NCI-H82 (cell line): ENCODE measurements at places on chromosomes 12 and 14.

DNA sequence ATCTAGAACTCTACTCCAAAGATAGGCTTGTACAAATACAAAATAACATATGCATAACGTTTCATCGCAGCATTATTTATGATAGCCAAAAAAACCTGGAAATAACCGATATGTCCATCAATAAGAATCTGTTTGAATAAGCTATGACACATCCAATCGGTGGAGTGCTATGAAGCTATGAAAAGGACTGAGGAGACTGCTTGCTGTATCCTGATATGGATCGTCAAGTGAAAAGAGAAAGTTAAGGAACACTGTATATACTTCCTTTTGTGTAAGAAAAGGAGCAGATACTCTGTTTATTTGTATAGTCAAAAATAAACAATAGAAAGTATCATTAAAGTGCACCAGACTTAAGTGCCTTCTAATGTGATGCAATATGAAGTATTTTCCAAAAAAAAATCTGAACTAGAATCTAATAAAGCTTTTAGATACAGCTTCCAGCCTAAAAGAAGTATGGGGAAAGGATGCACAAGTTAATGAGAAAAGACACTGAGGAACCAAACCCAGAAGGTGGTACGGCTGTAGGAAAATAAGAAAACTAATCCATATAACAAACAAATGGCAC, 645 bp upstream of the KLHDC1 start:
- DNase-seq = no peak

GRCh38 chr12:10688042-10688441, 14.2 kb upstream of the STYK1 start:
- DNase-seq = no peak

- DNase-seq = no peak
Observed at GRCh38 chr12:6430124-6430989, 14.4 kb upstream of the CD27 start.

GRCh38 chr12:53077030-53077429, 2.2 kb downstream of the SPRYD3 start:
- DNase-seq = no peak

- no peak for DNase-seq
Observed at GRCh38 chr12:116380108-116380507, 102.6 kb upstream of the MED13L start.

DNA sequence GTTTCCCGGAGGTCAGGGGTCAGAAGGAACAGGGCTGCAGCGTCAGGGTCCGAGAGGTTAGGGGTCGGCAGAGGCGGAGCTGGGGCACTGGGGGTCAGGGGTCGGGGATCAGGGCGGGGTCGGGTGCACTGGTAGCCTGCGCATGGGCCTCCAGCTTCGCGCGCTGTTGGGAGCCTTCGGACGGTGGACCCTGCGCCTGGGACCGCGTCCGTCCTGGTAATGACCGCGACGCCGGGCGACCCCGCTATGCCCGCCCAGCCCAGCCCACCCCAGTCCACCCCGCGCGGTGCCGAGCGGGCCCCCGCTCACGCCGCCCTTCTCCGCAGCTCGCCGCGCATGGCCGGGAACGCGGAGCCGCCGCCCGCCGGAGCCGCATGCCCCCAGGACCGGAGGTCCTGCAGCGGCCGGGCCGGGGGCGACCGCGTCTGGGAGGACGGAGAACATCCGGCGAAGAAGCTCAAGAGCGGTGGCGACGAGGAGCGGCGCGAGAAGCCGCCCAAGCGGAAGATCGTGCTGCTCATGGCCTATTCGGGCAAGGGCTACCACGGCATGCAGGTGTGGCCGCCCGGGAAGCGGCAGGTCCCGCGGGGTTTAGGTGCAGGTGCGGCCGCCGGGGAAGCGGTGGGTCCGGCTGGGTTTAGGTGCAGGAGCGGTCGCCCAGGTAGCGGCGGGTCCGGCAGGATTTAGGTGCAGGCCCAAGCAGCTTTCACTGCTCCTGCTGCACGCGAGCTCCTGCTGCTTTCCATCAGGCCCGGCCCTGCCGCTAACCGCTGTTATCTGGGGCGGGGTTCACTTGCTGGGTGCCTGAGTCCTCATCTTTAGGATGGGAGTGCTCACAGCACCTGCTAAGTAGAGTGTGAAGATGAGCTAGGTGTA, 743 bp downstream of the PUS1 start:
- peak; percentile 41 for DNase-seq

GRCh38 chr12:51242876-51243275, 4.2 kb downstream of the DAZAP2 start:
- no peak for DNase-seq

- DNase-seq = no peak
Observed at GRCh38 chr14:100523843-100524169, 63.4 kb downstream of the BEGAIN start.

- peak; percentile 63 for DNase-seq
Observed at GRCh38 chr12:13373131-13373530, 176.6 kb downstream of the EMP1 start.

GRCh38 chr14:91906374-91906773, 39.0 kb upstream of the TC2N start:
- no peak for DNase-seq

- no peak for DNase-seq
Observed at GRCh38 chr14:70018230-70018629, 139.0 kb downstream of the SMOC1 start.

DNA sequence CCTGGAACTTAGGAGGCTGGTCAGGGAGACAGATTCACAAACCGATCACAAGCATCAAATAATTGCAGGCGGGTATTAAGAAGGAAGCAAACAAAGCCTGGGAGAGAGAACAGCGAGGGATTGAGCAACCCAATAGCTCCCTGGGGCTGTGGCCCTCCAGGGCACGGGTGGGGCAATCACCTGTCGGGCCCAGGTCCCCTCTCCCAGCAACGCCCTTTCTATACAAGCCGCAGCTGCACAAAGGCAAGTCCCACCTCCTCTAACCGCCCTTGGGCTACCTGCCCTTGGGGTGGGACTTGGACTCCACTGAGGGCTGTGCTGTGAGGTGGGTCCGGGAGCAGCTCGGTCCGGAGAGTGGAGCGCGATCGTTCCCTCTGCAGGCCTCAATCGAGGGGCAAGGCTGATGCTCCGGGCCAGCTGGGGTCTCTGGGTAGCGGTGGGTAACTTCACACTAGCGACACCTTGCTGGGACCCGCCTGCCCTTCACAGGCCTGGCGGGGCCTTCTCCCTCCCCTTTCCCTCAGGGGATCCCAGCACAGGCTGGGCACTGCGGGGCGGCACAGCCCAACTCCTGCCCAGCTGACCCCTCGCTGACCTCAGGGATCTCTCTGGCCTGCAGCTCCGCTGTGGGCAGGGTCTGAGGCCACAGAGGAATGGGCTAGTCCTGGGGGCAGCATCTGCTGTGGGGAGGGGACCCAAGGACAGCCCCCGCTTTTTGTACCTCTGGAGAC, 8.0 kb downstream of the PHB2 start:
- no peak for DNase-seq

DNA sequence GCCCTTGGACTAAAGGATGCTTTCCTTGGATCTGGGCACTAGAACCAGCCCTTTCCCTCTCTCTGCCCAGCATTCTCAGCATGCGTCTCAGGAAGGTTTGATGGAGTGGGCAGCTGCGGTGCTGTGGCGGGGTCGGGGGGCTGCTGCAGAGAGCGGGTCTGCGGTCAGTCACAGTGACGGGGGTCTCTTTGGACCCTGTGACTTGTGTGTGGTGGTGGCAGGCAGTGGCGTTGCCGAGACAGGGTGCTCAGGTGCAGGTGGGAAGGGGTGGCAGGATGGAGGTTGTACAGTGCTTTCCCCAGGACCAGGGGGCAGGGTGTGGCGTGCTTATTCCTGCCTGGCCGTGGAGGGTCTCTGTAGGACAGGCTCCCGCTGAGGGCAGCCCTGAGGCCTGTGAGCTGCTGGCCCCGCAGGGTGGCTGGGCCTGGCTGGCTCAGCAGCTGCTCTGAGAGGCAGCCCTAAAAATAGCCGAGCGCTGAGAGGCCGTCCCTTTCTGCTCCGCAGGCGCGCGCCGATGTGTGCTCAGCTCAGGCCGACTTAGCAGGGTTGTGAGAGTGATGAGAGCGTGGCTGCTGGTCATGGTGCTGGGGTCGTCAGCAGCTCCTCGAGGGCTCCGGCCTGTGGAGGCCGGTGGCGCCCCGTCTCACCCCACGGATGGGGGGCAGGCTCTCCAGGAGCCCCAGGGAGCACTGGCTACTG, 9.7 kb downstream of the PACS2 start:
- no peak for DNase-seq

DNA sequence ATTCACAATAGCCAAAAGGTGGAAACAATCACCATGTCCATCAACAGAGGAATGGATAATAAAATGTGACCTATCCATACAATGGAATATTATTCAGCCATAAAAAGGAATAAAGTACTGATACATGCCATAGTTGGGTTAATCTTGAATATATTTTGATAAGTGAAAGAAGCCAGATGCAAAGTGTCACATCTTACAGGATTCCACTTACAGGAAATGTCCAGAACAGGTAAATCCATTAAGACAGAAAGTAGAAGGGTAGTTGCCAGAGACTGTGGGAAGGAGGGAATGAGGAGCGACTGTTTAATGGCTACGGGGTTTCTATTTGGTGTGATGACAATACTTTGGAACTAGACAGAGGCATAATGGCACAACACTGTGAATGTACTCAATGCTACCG, 171.6 kb downstream of the KSR2 start:
- no peak for DNase-seq

GRCh38 chr12:53226815-53227214, 5.2 kb downstream of the RARG start:
- DNase-seq = no peak

DNA sequence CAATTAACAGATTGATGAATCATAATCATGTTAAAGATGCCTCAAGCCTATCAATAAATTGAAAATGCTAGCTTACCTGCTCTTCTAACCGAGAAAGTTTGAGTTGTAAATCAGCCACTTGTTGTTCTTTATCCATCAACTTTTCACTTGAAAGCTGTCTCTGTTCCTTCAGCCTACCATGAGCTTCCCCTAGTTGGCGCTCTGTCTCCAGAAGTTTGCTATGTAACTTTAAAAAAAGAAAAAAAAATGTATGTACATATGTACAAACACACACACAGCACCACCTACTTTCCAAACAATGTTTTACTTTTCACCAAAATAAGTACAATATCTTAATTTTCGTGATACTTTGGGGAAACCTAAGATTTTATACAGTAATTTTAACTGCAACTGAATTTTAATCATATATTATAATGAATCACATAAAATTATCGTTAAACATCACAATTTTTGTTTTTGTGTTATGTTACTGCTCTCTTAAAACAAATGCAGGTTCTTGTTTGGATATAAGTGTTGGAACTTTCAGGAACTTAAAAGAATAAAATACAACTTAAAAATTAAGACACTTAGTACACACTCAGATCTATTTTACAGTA, 101.2 kb downstream of the EEA1 start:
- peak; percentile 69 for DNase-seq

DNA sequence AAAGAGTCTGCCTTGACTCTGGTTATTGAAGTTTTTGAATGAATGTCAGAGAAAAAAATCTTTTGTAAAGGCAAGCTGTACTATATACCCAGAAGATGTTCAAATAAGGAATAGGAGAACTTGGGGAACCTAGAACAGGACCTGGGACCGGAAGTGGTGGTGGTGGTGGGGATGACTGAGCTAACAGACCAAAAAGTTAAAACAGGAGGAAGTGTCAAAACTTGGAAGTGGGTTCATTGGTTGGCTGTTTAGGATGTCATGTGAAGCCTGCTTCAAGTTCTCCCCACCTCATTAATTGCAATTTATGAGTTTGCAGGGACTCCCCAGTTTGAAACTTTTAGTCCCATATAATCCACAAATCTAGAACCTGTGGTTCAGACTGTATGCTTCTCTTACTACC, 26.2 kb downstream of the PLXNC1 start:
- DNase-seq = no peak

GRCh38 chr14:103116636-103117035, 6.6 kb upstream of the TNFAIP2 start:
- no peak for DNase-seq

DNA sequence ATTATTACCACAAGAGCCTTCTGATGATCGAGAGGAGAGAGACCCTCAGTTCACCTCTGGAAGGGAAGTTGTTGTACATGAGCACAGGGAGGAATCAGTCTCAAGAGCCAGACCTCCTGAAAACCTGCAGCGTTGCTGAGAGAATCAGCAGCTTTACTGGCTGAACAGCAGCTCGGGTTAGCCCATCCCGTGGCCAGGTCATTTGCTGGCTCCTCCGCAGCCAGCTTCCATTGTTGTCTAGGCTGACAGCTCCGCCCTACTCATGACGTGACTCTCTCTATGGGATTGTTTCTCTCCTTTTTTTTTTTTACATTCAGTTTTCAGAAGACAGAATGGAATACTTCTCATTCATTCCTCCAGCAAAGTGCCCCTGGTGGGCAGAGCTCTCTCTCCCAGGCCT, 69.9 kb downstream of the TGFB3 start:
- peak; percentile 2 for DNase-seq

DNA sequence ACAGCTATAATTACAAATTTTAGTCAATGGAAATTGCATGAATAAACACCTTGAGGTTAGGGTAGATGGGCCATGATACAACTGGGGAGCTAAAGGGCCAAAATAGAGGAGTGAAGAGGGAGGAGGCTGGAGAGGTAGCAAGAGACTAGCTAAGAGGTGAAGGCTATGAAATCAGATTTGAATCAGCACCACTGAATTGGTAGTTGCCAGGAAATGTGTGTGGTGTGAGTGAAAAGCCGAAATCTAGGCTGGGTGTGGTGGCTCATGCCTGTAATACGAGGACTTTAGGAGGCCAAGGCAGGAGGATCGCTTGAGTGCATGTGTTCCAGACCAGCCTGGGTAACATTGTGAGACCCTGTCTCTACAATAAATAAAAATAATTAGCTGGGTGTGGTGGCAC, 22.7 kb downstream of the YY1 start:
- no peak for DNase-seq

DNA sequence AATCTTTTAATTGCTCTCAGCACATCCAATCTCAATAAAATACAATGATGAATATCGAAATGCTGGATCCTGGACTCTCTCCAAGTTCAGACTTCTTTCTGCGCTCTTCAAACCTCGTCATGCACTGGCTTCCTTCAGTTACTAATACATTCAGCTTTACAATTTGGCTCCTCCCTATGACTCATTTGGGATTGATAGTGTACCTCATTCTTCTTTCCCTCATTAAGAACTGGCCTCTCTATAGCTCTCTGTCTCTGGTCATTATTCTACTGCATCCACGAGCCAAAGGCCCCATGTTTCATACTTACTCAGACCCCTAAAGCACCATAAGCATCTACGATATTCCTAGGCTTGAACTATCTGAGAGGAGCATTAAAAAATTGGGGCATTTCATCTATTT, 4.9 kb downstream of the TSPAN8 start:
- DNase-seq = no peak

DNA sequence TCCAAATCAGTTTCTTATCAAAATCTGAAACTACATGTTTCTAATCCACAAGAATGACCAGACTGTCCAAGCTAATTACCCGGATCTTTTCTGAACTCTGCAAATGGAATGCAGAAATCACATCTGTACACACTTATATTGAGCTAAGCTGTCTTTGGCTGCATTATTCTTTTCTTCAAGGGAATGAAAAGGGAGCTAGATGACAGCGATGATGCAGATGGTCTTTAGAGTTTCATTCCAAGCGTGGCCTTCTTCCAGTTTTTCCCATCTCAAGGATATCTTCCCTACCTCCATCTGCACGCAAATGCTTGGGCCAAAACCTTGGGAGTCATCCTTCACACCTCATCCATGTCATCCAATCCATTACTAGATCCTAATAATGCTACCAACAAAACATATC, 12.6 kb downstream of the KCNH5 start:
- DNase-seq = no peak

- no peak for DNase-seq
Observed at GRCh38 chr12:53754633-53755264, 3.0 kb upstream of the CISTR start.

- DNase-seq = peak; percentile 97
Observed at GRCh38 chr14:68947802-68948201, 31.3 kb downstream of the ACTN1 start.

GRCh38 chr14:71734076-71734475, 198.2 kb upstream of the RGS6 start:
- no peak for DNase-seq
